Smooth muscle cell of the coronary artery (primary cell): ENCODE measurements at places on chromosomes 11 and 22. TPM values are rescaled to one million over a fixed set of nuclear protein-coding genes. Genes with fewer than 3 reads are reported as not detected.

Gene SCN4B
- total RNA-seq = not detected in 2 replicates

Gene ZNF280B
- 0.08 and 0.12 TPM in 2 replicates for total RNA-seq

Gene TRIM5
- total RNA-seq = 16.1 and 48.1 TPM in 2 replicates

Gene KBTBD4
- total RNA-seq = 17.9 and 26.8 TPM in 2 replicates

Gene SLC16A8
- 0.15 and 0.47 TPM in 2 replicates for total RNA-seq

Gene NXPE4
- total RNA-seq = not detected in 2 replicates

Gene MAJIN
- not detected in 2 replicates for total RNA-seq

Gene MMP8
- not detected in 2 replicates for total RNA-seq

Gene SLC37A2
- 0.30 and 0.35 TPM in 2 replicates for total RNA-seq

Gene STARD10
- 24.8 and 68.2 TPM in 2 replicates for total RNA-seq

Gene ZP1
- total RNA-seq = 0.12 TPM in 1 of 2 replicates, not detected in the other

Gene PARVB
- 33.2 and 45.6 TPM in 2 replicates for total RNA-seq

Gene MAPK12
- total RNA-seq = 20.9 and 39.5 TPM in 2 replicates

Gene MAFF
- total RNA-seq = 17.0 and 21.9 TPM in 2 replicates

Gene SLC5A4
- total RNA-seq = not detected in 2 replicates

Gene IGSF22
- under 0.01 and 0.23 TPM in 2 replicates for total RNA-seq

Gene ALDH3B1
- total RNA-seq = 18.6 and 32.2 TPM in 2 replicates

Gene RPS25
- 338 and 761 TPM in 2 replicates for total RNA-seq

Gene RAB36
- 1.4 and 1.8 TPM in 2 replicates for total RNA-seq

Gene DDX25
- 0.12 TPM in 1 of 2 replicates, not detected in the other for total RNA-seq

Gene PHOX2A
- not detected in 2 replicates for total RNA-seq

Gene TAGLN
- total RNA-seq = 103 and 2,351 TPM in 2 replicates

Gene ANO1
- total RNA-seq = 0.23 and 5.3 TPM in 2 replicates
